Uterine smooth muscle cell (primary cell): ENCODE measurements at places on chromosomes 5 and 9. TPM values are rescaled to one million over a fixed set of nuclear protein-coding genes. Genes with fewer than 3 reads are reported as not detected.

ERAP2 gene
- total RNA-seq: 40.6 and 50.8 TPM in 2 replicates

FGFR4 gene
- total RNA-seq: 0.62 and 0.66 TPM in 2 replicates

ECM2 gene
- total RNA-seq: 1.00 and 2.4 TPM in 2 replicates

LOX gene
- 22.4 and 58.0 TPM in 2 replicates for total RNA-seq

PSIP1 gene
- total RNA-seq: 70.5 and 85.3 TPM in 2 replicates

FCN2 gene
- not detected in 2 replicates for total RNA-seq

PTGER4 gene
- total RNA-seq: 2.9 and 4.3 TPM in 2 replicates

TSTD2 gene
- total RNA-seq: 15.1 and 19.5 TPM in 2 replicates

LAMC3 gene
- total RNA-seq: 0.89 and 1.00 TPM in 2 replicates

TAL2 gene
- total RNA-seq: 0.12 and 0.22 TPM in 2 replicates

TYRP1 gene
- total RNA-seq: under 0.01 TPM in 1 of 2 replicates, not detected in the other

PTGS1 gene
- total RNA-seq: 11.4 and 31.2 TPM in 2 replicates

DOCK2 gene
- 3.0 and 3.4 TPM in 2 replicates for total RNA-seq

SPINK13 gene
- 0.22 and 0.37 TPM in 2 replicates for total RNA-seq

AK3 gene
- 41.5 and 53.7 TPM in 2 replicates for total RNA-seq

IFNB1 gene
- total RNA-seq: not detected in 2 replicates
